T47D (cell line): ENCODE measurements at places on chromosomes 2 and 18.

- DNase-seq, result no peak
These were observed 99.2 kb downstream of the DYNAP start for GRCh38 chr18:54690198-54690597.

DNA sequence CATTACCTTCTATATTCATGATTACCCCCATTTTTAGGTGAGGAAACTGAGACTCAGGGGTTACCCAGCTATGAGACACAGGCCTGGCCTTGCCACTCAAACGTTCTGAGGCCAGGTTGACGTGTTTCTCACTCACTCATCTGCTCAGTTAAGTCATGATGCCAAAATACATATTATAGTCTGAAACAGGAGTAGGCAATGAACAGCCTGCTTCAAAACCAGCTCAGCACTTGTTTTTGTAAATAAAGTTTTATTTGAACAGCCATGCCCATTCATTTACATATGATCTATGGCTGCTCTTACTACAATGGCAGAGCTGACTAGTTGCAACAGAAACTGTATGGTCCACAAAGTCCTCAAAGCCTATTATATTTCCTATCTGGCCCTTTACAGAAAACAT is 74.1 kb upstream of the SMAD2 start:
- no peak for DNase-seq

- DNase-seq, result peak; percentile 61
These were observed 86.7 kb downstream of the C18orf54 start for GRCh38 chr18:54444319-54444914.

GRCh38 chr2:138032334-138032733 is 68.1 kb downstream of the HNMT start:
- DNase-seq, result no peak

- no peak for DNase-seq
These were observed 301.9 kb upstream of the MYT1L start for GRCh38 chr2:2633017-2633416.

- DNase-seq, result no peak
These were observed 148.5 kb upstream of the GYPC start for GRCh38 chr2:126507425-126507911.

DNA sequence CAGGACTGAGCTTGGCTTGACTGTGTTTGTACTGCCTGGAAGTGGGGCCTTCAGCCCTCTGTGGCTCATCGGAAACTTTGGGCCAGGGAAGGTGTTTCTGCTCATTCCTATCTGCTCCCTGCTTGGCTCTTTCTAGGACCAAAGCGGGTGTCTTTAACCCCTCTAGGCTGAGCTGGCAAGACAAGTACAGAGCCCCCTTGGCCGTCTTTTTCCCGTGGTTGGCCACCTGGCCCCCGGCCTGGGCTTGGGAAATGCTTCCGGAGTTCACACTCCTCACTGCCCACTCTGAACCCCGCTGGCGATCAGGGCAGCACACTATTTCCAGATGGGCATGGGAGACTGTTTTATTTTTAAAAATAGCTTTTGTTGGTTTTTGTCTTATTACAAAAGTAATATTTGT is 243.0 kb downstream of the DYSF start:
- DNase-seq, result no peak

DNA sequence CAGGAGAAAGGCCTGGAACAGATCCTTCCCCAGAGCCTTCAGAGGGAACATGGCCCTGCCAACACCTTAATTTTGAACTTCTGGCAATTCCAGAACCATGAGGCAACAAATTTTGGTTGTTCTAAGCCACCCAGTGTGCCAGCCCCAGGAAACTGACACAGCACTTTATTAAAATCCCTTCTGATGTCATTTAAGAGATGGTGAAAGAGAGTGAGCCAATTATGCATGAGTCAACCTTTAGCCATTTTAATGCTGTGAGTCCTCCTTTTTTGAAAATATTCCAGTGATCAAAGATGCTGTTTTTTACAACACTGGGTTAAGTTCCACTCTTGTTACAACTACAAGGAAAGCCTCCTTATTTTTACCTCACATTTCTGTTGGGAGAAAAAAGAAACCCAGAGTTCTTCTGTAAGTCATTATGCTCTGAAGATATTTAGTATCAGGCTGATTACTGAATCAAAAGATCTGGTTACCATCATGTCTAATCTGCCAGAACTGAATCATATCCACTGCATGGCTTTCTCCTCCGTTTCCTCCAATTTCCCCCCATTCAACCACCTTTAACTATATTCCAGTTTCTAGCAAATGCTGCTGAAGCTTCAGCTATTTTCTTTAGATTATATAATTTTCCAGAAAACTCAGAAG is 235.4 kb downstream of the TXNL1 start:
- no peak for DNase-seq

GRCh38 chr2:236960531-236960930 is 125.2 kb upstream of the COPS8 start:
- DNase-seq, result no peak

DNA sequence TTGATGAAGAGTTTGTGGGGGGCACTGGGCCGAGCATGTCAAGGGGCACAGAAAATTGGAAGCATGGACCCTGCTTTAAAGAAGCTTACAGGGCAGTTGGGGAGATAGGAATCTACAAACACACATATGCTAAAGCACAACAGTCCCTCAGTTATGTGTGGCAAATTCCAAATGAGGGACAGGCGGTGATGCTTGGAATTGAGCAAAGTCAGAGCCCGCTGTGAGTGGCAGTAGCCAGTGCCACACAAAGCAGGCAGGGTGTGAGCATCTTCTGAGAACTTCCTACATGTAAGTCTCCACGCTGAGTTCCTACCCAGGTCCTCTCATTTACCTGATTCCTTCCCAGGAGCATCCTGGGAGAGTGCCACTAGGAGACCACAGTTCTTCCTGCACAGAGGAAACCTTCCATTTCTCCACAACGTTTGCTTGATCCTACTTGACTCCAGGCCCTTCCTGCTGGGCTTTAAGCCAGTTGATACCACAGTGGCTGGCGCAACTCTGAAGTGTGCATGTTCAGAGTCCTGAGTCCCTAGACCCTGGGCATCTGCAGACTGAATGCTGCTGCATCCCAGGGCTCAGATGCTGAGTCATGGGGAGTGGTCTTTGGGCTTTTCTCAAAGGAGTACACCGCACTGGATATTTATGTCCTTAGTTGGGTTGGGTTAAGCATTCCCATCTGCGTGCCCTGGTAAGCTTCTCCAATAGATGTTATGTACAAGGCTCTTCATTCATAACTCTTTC is 287.3 kb upstream of the REV1 start:
- DNase-seq, result no peak

- no peak for DNase-seq
These were observed 73.4 kb downstream of the TWIST2 start for GRCh38 chr2:238921259-238921658.

DNA sequence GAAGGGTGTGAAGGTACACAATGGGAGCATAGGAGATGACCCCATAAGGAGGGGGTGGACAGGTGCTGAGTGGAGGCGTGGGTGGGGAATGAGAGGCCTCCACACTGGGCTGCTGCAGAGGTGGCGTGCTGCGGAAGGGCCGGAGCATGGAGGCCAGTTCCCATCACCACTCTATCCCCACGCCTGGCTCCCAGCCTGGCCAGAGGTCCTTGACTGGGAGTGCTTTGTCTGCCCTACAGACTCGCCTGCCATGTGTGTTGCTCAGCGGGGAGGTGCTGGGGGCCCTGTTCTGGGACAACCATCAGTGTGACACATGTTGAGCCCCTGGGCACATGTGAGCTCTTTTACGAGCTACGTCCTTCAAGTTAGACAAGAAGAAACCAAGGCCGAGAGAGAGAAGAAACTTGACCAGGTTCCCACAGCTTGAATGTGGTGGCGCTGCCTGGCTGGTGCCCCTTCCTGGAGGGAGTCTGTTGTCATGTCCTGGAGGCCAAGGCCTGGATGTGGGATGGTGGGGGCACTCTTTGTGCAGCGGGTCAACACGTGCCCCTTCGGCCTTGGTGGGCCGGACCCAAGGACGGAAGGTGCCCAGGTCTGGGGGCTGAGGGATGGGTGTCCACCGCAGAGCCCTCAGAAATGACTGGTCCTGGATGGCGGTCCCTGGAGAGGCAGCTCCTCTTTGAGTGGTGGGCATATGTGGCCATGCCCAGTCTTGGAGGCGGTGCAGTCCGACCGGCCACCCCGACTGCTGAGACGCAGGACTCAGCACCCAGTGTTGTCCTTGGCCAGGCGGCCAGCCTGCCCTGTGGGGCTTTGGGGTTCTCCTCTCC is 1.2 kb upstream of the INPP5D start:
- DNase-seq, result no peak

DNA sequence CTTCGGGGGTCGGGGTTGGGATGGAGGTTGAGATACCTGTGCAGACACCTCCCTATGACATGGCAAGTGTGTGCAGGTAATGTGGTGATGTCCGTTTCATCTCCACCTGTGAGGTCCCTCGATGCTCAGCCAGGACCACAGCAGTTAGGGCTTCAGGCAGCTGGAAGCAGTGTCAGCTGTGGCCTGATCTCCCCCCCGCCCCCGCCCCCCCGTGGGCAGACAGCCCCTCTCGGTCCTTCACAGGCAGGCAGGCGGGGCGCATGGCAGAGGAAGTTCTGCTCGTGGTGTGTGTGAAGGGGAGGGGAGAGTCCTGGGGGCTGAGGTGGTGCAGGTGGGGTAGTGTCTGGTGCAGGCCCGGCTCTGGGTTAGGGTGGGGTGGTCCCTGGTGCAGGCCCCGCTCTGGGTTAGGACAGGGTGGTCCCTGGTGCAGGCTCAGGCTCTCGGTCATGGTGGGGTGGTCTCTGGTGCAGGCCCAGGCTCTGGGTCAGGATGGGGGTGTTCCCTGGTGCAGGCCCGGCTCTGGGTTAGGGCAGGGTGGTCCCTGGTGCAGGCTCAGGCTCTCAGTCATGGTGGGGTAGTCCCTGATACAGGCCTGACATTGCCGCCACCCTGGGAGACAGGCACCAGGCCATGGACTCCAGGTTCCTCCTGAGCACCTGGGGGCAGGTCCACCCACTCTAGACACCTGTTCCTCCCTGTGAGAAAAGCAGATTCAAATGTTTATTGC is 94.3 kb downstream of the NFATC1 start:
- DNase-seq, result no peak

- DNase-seq, result no peak
These were observed 29.7 kb upstream of the CHST9 start for GRCh38 chr18:27214831-27215230.

DNA sequence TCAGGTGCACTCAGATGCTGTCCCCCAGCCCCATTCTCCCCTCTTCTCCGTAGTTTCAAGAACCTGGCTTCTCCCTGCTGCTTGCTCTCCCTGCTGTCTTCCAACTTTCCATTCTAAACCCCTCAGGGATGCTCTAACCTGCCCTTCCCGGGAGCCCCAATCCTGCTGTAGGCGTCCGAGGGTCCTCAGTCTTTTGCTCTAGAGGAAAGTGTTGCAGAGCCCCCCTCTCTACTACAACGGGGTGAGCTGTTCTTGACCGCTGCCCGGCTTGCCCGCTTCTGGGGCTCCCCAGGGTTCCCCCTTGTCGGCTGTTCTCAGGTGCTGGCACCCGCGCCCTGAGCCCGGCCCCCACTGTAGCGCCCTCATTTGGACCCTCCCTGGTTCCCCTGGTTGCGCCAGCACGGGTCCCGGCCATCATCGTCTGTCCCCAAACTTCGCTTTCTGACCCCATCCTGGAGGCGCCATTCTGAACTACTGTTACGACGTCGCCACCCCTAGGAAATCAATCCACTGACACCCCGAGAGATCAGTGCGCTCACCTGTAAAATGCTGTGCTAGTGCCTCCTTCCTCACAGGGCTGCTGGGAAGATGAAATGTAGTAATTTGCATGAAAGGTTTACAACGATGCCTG is 31.9 kb upstream of the REG3G start:
- DNase-seq, result no peak

DNA sequence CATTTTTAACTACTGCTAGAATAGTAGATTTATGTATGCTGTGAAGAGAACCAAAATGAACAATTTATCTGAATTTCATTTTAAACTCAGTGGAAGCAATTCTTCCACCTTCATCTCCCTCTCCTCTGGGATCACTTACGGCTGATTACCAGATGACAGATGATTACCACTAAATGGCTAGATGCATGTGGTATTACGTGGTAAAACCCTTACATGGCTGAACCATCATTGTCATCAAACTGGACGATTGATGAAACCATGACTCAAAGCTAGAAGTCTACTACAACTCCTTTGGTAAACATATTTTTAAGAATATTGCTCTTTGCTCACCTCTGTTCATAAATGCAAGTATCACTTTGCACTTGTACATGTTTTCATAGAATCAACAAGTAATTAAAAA is 48.5 kb upstream of the DOCK10 start:
- no peak for DNase-seq

DNA sequence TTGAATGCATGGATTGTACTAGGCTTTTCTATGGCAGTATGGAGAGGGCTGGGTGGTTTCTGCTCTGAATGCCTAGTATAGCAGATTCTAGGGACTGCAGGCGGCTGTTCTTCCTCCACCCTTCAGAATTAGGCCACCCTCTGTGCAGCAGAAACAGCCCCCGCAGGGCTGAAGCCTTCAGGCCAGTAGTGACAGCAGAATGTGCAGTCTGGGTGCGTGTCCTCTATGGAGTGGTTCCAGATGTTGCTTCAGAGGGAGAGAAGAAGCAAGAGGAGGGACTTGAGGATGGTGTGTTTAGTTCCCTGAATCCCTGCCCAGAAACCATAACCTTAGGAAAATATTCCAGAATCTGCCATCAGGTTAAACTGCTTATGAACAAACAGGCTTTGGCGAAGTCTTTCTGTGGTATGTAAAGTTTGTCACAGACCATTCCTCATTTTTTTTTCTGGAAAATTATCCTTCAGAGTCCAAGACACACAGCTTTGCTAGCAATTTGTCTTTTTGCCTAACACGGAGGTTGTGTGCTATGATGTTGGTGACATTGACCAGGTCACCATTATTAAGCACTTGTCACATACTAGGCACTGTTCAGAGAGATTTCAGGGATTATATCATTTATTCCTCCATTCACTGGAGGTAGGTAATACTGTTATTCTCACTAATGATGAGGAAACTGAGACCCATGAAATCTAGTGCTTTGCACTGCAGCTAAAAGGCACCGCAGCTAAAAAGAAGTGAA is 21.1 kb downstream of the CASP10 start:
- DNase-seq, result no peak

DNA sequence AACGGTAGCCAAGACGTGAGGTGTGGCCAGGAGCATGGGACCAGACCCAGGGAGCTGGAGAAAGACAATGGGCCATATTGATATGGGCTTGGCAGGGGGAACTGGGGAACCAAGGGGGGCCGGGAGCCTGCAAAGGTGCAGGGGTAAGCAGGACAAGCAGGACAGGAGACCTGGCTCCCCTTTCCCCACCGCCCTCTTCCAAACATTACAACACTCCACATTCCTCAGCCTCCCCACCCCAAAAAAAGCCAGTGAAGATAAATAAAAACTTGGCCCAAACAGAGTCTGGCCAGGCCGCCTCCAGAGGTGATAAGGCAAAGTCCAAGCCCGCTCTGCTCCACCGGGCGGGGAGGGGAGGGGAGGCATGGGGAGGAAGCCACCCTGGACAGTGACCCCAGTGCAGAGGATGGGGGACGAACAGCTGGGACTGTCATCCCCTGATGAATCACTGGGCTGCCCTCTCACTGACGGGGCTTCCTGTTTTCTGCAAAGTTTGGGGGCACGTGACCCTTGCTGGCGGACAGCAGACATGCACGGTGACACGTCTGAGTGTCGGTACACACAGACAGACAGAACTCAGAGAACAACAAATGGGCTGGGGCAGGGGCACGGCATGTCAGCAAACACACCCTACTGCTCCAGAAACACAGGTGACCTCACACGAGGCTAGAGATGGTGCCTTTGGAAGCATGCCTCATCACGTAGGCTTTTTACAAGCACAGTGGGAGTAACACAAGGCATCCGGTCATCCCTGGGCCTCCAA is 100.2 kb downstream of the TNS1 start:
- no peak for DNase-seq
